DMS79 treated with DMSO at 0.1 percent for 48 hours (cell line): ENCODE measurements at places on chromosomes 1 and 21.
A peak's percentile ranks its signal among the peaks of the same experiment; 100 is the strongest.

DNA sequence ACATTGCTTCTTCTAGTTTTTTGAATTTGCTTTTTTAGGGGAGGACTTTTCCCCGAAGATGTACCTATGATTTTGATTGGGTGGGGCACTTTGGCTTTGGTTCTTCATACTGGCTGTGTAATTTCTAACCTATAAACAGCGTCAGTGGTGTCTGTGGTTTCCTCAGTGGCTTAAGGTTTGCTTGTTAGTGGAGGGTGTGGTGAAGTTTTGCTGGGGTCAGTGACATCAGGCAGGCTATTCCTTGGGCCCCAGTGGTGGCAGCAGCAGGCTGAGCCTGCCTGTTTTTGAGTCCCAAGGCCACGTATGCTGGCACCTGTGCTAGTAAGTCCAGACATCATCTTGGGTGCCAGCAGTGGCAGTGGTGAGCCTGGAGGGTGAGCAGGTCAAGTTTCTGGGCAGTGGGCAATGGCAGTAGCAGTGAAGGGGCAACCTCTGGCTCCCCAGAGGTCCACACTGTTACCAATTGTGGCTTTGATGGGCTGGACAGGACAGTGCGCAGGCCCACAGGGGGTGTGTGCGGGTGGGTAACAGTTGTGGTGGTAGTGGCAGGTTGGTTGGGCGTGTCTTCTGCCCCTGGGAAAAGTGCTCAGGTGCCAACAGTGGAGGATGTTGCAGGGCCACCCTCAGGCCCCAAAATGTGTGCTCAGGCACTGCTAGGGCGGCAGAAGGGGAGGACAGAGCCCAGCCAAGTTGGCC, 54.9 kb upstream of the B3GALT2 start:
- DNase-seq, result no peak

DNA sequence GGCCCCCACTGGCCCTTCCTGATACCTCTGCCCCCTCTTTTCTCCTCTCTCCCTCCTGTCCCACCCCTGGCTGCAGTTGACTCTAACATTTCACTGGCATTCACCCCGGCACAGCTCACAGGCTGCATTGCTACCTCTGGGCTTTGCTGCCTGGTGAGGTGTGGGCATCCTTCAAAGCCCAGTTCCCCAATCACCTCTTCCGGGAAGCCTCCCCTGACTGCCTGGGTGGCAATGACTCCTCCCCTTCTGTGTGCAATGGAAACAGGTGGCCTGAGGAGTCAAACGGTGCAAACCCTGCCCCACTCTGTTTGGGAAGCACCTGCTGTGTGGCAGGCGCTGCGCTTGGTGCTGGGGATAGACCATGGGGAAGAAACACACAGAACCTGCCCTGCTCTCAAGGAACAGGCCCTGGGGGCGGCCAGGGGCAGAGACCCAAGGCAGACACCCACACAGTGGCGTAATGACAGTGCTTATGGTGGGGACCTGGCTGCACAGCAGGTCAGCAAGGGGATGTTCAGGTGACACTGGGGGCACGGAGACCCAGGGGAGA, 39.3 kb upstream of the POFUT2 start:
- no peak for DNase-seq

GRCh38 chr1:211355873-211356272, 29.2 kb downstream of the TRAF5 start:
- no peak for DNase-seq

DNA sequence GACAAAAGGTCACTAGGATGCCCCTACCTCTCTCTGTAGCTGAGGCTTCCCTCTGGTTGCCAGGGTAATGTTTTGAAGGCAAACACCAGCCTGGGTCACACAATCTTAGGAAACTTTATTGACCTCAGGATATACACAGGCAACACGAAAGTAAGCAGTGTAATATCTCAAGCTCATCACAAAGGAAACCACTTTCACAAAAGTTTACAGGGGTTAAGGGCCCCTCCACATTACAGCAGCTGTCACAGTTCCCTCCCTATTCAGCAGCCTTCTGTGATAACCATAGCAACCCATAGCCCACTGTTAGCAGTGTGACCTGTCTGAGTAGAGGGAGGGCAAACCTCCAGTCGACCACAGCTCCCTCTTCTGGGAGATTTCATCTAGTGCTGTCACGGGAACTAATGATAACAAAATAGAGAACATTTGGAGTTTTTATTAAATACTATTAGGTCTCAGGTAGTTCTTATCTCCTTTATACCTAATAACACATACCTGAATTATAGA, 149.8 kb downstream of the PTPRC start:
- no peak for DNase-seq

DNA sequence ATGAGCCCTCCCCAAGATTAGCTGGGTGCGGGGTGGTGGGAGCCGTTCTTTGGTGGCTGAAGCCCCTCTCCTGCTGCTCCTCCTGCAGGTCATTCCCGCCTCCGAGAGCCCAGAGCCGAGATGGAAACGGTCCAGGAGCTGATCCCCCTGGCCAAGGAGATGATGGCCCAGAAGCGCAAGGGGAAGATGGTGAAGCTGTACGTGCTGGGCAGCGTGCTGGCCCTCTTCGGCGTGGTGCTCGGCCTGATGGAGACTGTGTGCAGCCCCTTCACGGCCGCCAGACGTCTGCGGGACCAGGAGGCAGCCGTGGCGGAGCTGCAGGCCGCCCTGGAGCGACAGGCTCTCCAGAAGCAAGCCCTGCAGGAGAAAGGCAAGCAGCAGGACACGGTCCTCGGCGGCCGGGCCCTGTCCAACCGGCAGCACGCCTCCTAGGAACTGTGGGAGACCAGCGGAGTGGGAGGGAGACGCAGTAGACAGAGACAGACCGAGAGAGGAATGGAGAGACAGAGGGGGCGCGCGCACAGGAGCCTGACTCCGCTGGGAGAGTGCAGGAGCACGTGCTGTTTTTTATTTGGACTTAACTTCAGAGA, 448 bp downstream of the G0S2 start:
- DNase-seq, result peak; percentile 27

GRCh38 chr1:44609768-44610526, 64.3 kb downstream of the TMEM53 start:
- no peak for DNase-seq

DNA sequence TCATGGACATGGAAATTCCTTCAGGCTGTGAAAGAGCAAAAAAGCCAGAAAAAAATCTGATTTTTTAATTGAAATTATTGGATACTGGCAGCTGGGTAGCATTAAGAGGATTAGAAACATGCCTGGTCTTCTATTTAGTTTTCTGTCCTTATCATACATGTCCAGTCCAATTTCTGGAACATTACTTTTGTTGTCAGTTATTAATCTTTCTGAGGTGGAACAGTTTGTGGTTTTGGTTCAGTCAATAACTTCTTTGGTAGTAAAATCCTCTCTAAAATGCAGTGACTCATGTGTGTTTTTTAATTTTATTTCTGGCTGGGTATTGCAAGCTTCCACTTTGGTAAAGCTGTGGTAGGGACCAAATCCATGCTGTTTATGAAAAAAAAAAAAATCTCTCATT, 687.0 kb upstream of the ADGRL2 start:
- DNase-seq, result no peak

DNA sequence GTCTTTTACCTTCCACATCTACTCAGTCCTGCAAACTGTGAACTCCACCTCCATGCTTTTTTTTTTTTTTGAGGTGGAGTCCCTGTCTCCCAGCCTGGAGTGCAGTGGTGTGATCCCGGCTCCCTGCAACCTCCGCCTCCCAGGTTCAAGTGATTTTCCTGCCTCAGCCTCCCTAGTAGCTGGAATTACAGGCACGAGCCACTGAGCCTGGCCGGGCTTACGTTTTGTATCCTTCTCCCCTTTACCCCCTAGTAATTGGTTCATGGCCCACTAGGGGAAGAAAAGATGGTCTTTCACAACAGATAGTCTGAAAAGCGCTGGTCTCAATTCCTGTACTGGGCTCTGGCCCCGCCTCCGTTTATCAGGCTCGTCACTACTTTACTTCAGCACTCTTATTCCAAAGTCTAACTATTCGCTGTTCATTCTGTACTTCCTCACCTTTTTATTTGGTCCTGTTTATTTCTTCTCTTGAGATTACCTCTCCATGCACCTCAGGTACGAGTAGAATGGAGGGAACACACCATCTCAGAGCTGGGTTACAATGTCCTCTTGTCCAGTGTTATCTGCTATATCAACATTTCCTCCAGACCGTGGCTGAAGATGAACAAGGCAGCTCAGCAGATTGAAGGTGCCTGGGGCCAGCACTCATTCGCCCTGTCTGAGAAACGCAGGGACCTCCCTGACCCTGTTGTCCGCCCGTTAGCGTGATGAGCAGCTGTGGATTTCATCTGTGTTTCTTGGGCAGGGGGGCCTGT, 16.2 kb downstream of the CNST start:
- no peak for DNase-seq

- DNase-seq, result no peak
These were observed 45.3 kb downstream of the PALMD start for GRCh38 chr1:99691175-99691574.

- DNase-seq, result no peak
These were observed 8.1 kb downstream of the FOXD3 start for GRCh38 chr1:63330331-63330916.

DNA sequence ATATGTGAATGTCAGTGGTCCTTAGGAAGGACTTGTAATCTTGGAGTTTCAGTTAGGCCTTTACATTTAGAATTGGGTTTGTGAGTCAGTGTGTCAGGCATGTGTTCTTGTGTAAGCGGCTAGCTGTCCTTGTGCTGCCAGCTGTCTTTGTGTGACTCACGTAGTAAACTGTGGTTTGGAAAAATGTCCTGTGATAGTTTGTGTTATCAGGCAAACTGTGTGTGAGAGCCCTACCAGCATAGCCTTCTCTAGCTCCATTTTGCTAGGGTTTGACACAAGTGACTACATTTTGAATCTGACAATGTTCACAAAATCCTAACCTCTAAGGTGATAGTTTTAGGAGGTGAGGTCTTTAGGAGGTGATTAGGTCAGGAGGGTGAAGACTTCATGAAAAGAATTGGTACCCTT, 6.9 kb upstream of the SLC35D1 start:
- DNase-seq, result no peak

DNA sequence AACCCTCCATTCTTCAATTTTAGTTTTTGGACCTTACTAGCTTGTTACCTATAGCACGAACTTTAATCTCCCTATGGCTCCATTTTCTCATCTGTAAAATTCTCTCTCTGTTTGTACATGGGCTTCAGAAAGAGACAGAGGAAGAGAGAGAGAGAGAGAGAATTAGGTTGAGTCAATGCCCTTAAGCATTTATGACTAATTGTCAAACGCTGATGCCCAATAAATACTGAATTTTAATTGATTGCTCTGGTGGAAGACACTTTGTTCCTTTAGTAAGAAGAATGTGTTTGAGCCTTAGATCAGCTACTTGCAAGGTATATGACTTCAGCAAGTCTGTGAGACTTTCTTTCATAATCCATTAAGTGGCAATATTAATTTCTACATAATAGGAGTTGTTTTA, 743.1 kb upstream of the ADGRL4 start:
- no peak for DNase-seq

DNA sequence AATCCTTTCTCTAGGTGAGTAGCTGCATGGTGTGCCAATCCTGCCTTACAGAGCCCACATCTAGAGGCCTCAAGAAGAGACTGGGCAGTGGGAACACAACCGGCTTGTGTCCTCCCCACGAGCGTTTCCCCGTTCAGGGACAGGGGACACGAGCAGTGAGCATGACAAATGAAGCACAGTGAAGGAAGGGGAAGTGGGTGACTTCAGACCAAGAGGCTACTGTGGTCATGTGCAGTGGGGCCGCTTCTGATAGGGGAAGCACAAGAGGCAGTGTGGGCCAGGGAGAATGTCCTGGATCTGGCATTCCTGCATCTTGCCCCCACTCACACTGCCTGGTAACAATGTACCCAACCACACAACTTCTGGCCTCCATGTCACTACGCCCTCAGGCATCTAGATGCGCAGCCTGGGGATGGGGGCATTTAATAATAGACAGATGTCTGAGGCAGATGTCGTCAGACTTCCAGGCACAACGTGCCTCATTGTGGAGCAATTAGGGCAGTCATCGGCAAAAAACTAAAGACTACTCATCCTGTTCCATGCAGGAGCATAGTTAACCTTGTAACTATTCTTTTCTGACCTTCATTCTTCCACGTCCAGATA, 155.6 kb upstream of the NBPF11 start:
- no peak for DNase-seq

DNA sequence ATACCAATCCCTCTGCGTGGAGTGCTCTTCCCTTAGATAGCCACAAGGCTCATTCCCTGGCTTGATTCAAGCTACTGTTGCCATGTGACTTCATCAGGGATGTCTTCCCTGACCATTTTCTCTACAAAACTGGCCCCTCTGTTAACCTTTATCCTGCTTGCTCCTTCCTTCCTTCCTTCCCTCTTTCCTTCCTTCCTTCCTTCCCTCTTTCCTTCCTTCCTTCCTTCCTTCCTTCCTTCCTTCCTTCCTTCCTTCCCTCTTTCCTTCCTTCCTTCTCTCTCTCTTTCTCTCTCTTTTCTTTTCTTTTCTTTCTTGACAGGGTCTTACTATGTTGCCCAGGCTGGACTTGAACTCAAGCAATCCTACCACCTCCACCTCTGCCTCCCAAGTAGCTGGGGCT, 6.2 kb upstream of the RYR2 start:
- DNase-seq, result no peak

- DNase-seq, result peak; percentile 92
These were observed 974 bp upstream of the FNBP1L start for GRCh38 chr1:93446837-93447451.

- no peak for DNase-seq
These were observed 6.4 kb downstream of the ZC3H12A start for GRCh38 chr1:37480581-37481288.

- DNase-seq, result peak; percentile 43
These were observed 494.7 kb downstream of the NPHP4 start for GRCh38 chr1:5497503-5497902.

DNA sequence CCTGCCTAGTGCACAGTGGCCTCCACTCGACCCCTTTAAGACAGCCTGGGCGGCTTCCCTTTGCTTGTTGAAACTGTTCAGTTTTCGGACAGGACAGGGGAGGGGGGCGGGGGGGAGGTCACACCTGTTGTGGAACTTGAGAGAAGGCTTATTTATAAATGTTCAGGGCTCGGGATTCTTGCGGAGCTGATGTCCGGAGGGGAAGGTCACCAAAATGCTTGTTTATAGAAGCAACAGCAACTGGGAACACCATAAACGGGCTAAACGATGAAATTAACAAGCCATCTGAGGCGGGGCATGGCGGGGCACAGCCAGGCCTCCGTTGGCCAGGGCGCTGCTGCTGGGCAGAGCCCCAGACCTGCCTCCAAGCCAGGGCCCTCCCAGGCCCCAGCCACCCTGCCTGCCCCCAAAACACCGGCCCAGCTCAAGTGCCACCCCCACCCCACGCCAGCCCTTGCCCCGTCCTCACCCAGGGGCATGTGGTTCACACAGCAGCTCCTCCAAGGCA, 59.8 kb upstream of the CASZ1 start:
- no peak for DNase-seq

GRCh38 chr1:46817814-46818213, 19.0 kb downstream of the CYP4B1 start:
- no peak for DNase-seq
